AML-193 (cell line): ENCODE measurements at places on chromosomes 16 and 17.

GRCh38 chr16:80125677-80126076, 415.1 kb upstream of the DYNLRB2 start:
- DNase-seq: no peak

DNA sequence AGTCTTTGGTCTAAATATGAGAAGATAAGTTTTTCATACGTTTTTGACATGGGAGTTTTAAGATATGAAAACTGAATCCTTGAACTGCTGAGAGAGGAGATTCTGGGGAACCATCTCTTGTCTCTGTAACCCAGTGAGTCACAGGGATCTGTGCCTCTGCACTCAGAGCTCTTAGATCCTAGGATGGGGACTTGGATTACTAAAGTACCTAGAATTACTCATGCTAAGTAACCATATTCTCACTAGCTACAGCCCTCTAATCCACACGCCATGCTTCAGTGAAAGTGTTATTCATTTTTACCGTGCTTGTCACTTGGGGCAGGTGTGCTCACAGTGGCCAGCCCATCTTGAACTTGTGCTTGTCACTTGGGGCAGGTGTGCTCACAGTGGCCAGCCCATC, 2.0 kb downstream of the MRM3 start:
- no peak for DNase-seq

GRCh38 chr17:57355090-57355859, 99.0 kb downstream of the MSI2 start:
- DNase-seq: no peak

GRCh38 chr17:78105101-78105500, 23.5 kb downstream of the TMC6 start:
- no peak for DNase-seq

GRCh38 chr16:11666103-11667055, 1.9 kb upstream of the SNN start:
- DNase-seq: no peak

DNA sequence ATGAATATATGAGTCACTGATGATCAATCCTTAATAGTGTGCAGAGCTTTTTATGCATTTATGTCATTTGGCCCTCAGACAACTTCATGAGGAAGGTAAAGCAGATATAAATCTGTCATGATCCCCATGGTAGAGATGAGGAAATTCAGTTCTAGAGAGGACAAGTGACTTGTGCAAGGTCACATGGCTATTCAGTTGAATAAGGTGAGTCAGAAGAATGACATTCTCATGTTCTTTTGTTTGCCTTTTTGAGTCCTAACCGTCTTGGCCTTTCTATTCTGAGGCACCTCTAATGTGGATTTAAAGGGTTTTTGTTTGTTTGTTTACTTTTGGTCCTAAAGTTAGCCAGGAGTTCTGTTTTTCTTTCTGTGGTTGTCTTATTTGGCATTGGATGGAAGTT, 116.2 kb upstream of the ELAC2 start:
- DNase-seq: no peak

- no peak for DNase-seq
Observed at GRCh38 chr16:24069036-24069590, 187.0 kb upstream of the CACNG3 start.

DNA sequence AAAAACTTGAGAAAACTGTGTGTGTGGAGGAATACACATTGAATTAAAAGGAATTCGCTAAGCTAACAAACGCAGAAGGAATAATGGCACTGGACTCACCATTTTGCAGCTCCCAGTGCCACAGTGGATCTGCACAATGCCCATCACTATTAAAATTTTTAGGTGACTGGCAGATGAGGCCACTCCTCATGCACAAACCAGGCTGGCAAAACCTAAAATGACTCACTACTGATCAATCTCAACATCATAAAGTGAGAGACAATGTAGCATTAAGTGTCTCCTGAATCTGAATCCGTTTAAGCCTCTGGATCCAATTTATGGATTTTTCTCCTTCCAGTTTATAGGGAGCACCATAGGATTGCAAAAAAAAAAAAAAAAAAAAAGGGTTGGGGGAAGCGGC, 20.6 kb downstream of the MYH10 start:
- no peak for DNase-seq

GRCh38 chr17:34578016-34578415, 1.4 kb upstream of the TMEM132E start:
- DNase-seq: no peak

DNA sequence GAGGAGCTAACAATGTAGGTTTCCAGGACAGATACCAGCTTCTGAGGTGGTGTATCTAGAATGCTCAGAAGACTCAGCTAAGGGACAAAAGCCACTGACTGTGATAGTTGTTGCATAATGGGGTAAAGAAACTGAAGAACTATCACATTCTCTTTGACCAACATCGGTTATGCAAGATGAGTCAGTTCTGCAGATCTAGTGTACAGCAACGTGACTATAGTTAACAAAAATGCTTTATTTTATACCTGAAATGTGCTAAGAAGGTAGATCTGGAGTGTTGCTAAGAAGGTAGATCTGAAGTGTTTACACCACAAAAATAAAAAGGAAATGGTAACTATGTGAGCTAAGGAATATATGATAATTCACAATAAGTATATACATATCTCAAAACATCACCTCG, 2.5 kb downstream of the KRTAP9-6 start:
- no peak for DNase-seq

DNA sequence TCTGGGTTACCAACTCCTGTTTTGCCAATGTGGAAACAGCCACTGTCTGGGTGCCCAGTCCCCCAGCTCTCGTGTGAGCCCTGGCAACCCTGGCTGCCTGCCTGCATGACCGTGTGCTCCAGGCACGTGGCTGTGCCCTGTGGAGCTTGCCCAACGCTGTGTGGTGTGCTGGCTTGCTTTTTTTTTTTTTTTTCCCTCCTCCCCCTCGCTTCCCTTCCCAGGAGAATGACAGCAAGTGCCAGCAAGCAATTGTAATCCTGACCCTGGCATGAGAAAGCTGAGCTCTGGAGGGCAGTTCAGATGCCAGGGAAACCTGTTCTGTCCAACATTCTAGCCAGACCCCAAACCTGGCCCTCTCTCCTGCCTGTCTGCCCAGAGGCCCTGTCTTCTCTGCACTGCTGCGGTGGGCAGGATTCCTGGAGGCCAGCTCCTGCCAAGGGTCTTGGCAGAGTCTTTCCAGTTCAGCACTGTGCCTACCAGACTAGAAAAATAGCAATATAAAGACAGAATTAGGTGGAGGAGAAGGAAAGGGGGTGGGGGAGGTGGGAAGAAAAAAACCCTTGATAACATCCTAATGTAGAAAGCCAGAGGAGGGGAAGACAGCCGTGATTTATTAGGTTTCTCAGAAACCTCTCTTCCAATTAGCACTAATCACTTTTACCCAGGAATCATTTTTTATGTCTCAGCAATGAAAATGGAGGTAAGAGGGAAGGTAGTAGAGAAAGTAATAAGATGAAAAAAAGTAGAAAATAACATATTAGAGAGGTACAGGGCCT, 9.0 kb downstream of the HLF start:
- DNase-seq: no peak
